ENCODE measurements at places on chromosomes 1 and 21.

GRCh38 chr1:179155615-179156014 is 73.7 kb downstream of the TOR3A start:
- DNase-seq, result no peak

- DNase-seq, result no peak
These were observed 49.4 kb upstream of the COL18A1 start for GRCh38 chr21:45355573-45355972.

DNA sequence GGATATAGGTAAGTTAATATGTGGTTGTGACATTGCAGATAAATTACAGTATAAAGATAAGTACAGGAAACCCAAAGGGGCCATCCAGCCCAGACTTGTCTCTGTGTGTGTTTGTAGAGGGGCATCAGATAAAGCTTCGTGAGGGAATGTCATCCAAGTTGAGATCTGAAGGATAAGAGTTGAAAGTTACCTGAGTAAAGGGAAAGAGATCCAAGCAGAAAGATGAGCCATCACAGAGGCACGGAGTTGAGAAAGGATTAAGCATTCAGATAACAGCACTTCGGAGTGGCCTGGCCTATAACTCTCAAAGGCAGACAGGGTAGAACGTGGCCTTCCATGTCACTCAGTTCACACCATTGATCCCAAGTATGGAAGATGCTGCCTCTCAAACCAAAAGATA is 749.1 kb downstream of the ADGRL2 start:
- no peak for DNase-seq

DNA sequence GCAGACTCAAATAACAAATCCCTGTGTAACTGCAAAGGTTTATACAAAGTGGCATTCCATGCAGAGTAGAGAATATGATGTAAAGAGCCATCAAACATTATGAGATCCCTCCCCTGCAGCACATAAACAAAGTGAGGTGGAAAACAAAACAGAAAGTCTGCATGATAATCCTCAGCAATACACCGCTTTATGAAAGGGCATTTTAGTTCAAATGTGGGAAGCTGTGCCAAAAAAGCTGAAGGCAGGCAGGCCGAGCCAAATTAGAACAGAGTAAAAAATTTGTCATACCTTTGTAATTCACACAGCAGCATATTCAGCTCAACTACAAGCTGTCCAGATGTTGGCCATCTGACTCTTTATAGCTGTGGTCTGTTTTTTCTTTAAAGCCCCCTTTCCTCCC is 113.5 kb downstream of the LHX9 start:
- no peak for DNase-seq

- DNase-seq, result no peak
These were observed 203.8 kb downstream of the LMX1A start for GRCh38 chr1:165152727-165153126.

DNA sequence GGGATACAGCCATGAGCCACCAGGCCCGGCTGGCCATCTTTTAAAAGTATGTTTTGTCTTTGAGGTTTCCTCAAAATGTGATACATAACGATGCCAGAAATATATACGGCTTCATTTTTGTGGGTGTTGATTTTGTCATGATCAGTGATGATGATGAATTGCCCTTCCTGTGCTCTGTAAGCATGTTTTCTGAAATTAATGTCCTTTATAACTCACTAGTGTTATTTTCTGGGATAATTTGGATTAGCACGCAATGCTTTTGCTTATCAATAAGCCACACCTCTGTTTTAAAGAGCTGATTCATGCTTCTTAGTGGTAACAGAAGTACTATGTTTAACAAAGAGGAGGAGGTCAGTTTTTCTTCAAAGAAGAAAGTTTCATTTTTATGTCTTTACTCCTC is 25.6 kb downstream of the PHACTR4 start:
- DNase-seq, result no peak

DNA sequence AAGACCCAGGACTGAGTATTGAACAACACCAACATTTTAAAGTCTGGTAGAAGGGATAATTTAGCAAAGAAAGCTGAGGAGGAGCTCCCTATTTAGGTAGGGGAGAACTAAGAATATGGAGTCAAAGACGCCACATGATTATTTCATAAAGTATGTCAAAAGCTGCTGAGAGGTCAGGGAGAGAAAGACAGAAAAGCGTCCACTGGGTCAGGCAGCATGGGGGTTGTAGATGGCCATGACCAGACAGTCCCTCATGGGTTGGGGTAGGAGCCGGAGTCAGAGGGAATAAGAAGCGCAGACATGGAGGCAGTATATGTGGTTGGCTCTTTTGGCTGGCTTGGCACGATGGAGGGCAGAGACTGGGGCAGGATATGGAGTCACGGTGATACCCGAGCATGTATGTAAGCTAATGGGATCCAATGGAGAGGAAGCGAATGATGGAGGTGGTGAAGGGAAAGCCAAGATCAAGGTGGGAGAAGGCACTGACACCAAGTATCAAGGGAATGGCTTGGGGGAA is 4.8 kb downstream of the C1orf115 start:
- no peak for DNase-seq

DNA sequence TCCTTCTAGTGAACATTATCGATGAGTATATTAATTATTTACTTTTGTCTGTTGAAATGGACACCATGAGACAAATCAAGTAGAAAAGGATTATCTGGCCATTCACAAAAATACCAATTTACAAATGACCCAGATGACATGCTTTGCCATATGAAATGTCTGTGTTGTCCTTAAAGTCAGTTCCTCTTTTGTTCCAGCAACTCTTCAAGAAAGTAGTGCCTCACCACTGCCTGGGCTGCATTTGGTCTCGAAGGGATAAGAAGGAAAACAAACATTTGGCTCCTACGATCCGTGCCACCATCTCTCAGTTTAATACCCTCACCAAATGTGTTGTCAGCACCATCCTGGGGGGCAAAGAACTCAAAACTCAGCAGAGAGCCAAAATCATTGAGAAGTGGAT is 79.6 kb downstream of the RGL1 start:
- DNase-seq, result no peak

- no peak for DNase-seq
These were observed 39.8 kb downstream of the USP1 start for GRCh38 chr1:62476525-62477219.

GRCh38 chr1:15479654-15480347 is 3.9 kb downstream of the CELA2B start:
- no peak for DNase-seq

GRCh38 chr21:16370186-16370585 is 640.4 kb downstream of the USP25 start:
- DNase-seq, result no peak

DNA sequence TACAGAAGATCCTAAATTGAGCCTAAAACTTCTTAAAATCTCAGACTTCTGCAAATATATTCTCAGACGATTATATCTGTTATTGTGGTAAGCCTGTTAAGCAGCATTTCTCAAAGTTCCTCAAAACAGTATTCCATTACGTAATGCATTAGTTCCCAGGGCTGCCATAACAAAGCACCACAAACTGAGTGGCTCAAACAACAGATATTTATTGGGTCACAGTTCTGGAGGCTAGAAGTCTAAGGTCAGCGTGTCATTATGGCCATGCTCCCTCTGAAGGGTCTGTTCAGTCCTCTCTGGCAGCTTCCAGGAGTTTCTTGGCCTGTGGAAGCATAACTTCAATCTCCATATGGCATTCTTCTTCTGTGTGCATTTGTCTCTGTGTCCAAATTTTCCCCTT is 103.5 kb upstream of the ST6GALNAC5 start:
- no peak for DNase-seq

DNA sequence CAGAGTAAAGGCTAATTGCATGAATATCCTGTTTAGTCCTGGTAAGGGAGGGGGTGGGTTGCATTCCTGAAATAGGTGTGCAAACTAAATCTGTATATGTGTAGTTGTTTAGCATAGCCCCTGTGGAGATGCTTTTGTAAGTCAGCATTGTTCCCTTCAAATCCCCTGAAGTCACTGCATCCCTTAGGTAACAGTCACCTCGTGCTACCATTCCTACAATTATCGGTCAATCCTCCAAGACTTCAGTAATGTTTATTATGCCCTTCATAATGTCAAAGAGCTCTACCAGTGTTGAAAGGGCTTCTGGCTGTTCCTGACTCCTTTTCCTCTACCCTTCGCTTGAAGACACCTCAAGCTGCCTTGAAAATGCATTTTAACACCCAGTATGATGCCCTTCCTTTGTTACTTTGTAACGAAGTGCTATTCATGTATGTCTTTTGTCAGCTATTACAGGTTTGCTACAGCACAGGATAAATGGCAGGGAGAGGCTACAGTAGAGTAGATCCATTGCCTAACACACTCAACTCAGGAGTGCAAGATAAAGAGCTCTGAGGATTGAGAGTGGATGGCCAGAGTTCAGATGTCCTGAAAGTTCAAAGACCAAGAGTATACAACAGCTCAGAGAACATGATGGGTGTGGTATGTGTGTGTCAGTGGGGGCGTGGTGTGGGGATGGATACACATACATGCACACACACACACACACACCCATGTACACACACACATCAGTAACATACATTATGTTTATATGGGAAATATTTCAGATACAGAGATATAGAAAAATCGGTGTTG is 27.4 kb upstream of the FOXD3 start:
- no peak for DNase-seq

DNA sequence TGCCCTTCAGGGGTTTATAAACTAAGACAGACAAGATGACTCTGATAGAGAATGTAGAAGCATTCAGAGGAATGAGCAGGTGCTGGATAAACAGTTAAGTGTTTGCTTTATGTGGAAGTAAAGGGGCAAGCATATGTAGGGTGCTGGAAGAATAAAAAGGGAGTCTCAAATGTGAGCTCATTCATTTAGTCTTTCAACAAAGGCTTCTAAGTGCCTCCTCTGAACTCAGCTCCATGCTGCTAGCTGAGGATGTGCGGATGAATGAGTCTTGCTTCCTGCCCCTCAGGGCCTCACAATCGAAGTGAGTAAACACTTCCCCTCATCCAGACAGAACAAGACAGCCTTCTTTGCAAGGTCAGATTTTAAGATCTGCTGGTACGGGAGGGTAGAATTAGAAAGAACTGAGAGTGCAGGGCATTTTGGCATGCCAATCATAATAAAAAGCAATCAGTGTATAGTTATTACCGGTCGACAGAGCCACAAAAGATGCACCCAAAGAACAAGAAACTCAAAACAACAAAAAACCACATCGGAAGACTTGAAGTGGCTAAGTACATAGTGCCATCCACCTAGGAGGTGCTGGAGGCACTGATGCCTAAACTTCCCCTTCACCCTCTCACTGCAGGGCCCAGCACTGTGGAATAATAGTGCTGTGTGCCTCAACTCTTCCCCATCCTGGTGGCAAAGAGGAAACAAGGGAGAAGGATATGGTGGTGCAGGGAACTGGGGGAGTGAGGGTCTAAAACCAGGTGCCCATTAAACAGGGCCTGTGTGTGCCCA is 69.8 kb downstream of the TNR start:
- no peak for DNase-seq

DNA sequence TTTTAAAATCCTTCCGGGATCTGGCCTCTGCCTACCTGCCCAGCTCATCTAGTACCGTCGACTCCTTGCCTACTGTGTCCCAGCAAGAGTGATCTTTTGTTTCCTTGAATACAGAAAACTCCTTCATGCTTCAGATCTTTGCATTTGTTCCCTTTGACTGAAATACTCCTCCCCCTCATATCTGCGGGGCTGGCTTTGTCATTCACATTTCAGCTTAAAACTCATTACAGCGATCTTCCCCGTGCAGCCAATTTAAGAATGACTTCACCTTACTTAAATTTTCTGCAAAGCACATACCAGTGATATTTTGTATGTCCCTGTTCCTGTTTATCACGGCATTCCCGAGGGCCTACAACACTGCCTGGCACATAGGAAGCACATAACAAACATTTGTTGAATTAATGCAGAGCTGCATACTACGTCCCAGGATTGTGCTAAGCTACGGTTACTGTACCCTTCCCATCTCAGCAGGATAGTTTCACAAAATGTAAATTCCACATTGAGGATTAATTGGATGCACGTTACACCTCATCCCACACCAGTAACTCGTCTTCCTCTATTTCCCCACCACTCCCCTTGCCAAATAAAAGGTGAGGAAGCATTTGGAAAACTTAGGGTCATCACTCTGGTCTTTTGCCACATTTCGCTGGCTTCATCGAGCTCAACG is 837 bp upstream of the DESI2 start:
- no peak for DNase-seq

DNA sequence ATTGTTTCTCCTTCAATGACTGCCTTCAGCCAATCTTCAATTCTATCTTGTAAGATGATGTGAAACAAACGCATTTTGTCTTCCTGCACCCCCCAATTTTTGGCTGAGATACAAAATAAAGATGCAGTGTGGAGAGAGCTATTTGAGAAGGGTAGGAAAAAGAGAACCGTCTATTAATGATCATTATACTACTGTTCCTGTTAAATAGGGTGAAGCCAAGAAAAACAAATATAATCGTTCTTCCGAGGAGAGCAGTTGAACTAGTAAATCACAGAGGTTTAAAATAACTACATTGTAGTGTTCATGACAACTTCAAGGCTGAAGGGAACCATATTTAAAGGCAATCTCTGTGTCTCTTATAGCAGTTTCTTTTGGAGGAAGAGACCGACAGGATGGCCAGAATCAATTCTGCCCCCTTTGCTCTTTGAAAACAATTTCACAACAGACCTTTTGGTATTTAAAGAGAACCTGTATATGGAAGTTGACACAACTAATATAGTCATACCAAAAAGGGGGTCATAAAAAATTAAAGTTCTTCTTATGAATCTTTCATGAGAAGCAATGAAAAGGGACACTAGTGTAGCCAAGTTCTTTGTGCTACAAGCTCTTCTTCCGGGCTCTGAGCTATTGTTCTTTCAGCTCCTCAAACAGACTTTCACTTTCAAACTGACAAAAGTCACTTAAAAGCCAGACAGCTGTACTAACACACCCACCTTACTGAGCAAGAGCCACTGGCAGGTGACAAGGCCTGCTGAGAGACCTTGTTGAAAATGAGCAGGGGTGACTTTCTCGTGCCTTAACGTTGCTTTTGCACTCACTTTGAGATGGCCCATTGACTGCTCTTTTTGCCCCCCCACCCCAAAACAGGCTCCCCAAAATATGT is 30.9 kb downstream of the PROX1 start:
- no peak for DNase-seq

DNA sequence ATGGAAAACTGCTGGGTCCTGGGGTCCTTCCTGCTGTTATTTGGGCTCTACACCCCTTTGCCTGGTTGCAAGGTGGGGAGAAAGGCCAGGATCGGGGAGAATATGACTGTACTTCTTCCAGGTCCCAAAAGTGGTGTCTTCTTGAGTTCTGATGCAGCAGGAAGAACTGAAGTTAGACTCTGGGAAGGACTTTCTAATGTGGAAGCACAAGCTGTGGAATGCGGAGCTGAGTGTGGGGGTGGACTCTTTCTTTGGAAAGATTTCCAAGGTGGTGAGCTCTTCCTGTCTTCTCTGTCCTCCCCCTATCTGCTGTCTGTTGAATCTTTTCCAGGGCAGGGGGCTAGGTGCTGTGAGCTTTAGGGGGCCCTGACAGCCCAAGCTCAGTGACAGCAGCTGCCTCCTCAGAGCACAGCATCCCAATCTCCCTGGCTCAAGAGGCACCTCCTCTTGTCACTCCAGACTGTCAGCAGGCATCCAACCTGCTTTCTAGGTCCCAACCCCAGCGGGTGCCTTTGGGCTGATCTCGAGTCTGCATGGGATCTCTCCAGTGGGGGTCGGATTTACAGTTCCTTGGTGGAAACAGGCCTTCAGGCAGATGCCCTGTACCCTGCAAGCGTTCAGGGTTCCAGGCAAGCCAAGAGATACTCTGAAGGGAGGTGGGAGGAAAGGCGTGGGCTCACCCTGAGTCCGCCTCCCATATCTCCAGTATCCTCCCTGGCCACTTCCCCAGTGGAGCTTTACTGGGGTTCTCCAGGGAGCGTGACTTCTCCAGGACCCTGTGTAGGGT is 23.2 kb downstream of the ADORA1 start:
- no peak for DNase-seq

- no peak for DNase-seq
These were observed 290.5 kb downstream of the OMA1 start for GRCh38 chr1:58256041-58256440.

- DNase-seq, result no peak
These were observed 50.7 kb downstream of the SPATA17 start for GRCh38 chr1:217681806-217682205.

Data from stimulated activated CD8-positive, alpha-beta memory T cell treated with anti-CD3 and anti-CD28 coated beads, Interleukin-15, amount 100 ng/mL, for 4 hours (primary cell).